SJSA1 (cell line): ENCODE measurements at places on chromosomes 4 and X.

DNA sequence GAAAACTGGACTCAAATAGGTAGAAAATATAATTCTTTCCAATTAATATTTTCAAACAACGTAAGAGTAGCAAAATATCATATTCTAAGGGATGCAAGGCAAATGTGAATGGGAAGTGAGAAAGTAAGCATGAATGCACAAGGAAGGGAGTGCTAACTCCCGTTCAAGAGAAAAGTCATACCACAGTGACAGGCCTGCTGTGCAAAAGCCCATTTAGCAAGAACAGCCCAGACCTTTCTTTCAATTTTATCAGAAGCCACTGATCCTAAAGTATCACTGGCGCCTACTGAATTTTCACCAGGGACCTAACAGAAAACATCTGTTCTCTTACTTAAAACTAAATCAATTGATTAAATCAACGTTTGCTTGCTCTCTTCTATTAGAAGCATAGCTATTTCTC lies 157.9 kb upstream of the DKK2 start:
- DNase-seq = no peak

- DNase-seq = no peak
These were observed 687.2 kb upstream of the AADAT start for GRCh38 chr4:170776983-170777382.

DNA sequence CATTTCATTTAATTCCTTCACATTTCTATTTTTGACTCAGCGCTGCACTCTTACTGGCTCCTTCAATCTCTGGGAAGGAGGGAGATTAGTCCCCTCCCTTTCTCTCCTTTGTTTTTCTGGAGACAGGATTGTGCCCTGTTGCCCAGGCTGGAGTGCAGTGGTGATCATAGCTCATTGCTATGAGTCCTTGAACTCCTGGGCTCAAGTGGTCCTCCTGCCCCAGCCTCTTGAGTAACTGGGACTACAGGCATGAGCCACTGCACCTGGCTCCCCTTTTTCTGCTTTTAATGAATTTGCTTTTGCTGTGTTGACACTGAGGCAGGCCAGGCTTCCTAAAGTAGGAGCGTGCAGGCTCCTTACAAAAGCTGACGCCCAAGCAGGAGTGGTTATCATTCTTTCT lies 10.5 kb downstream of the TBC1D14 start:
- DNase-seq = no peak

DNA sequence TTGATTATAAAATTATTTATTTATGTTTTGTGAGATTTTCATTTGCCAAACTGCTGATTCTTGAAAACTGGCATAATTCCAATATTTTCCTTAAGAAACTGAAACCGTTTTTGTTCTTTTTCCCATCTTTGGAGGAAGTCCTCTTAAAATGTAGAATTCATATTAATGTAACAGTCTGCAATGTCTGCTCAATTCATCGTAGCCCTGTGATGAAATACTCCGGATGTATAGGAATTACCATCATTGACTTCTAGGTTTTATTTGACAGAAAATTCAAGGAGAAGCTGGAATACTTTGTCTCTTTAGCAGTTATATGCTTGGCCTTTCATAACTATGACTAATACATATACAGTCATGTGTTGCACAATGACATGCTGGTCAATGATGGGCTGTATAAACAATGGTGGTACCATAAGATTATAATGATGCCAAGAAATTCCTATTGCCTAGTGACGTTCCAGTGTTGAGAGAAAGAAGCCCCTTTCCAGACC lies 185.0 kb upstream of the GPRIN3 start:
- DNase-seq = peak; percentile 43

- DNase-seq = no peak
These were observed 206.5 kb upstream of the STS start for GRCh38 chrX:6941041-6941440.

DNA sequence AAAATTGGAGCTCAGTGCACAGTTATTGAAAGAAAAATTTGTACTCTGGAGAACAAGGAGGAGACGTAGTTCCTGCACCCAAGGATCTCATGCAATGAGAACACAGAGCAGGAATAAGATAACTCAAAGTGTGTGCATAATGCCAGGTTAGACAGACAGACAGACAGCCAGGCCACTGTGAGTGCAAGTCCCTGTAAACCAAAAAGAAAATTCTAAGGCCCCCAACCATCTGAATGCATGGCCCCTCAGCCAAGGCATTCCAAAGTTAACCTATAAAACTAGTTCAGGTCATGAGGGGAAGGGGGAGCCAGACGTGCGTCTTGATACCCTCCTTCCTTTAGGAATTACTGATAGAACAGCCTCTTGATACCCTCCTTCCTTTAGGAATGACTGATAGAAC lies 94.5 kb upstream of the ENPP6 start:
- no peak for DNase-seq

- DNase-seq = no peak
These were observed 17.5 kb upstream of the SH3KBP1 start for GRCh38 chrX:19904778-19905367.

DNA sequence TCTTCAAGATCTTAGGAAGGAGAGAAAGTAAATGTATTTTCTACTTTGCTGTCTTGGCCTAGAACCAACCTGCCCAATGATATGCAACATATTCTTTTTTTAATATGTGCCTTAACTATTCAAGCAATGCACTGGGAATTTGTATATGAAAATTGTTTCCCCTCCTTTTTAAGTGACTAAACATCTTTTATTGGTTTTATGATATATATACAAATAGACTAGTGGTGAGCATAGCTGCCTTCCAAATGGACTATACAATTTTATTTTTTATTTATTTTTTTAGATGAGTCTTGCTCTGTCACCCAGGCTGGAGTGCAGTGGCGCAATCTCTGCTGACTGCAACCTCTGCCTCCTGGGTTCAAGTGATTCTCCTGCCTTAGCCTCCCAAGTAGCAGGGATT lies 10.3 kb downstream of the NOCT start:
- no peak for DNase-seq

GRCh38 chr4:92035666-92036065 lies 268.1 kb upstream of the GRID2 start:
- DNase-seq = no peak

- DNase-seq = peak; percentile 54
These were observed 41.4 kb downstream of the SRPX2 start for GRCh38 chrX:100685284-100685996.

- no peak for DNase-seq
These were observed 462.4 kb upstream of the NDST4 start for GRCh38 chr4:115575851-115576250.

DNA sequence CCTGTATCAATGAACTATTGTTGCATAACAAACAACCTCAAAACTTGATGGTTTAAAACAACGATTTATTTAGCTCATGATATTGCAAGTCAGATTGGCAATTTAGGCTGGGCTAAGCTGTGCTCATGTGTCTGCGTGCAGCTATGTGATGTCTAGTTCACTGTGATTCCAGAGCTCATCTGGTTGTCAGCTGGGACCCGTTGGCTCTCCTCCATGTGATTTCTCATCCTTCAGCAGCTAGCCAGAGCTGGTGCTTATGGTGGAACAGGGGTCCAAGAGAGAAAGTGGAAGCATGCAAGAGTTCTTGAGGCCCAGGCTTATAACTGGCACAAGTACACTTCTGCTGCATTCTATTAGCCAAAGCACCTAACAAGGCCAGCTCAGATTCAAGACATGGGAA lies 28.8 kb upstream of the TRPC3 start:
- DNase-seq = no peak
